ENCODE measurements at places on chromosomes 3 and 15. TPM values are rescaled to one million over a fixed set of nuclear protein-coding genes. Genes with fewer than 3 reads are reported as not detected.

The IL17RD gene
- 17.2 TPM for total RNA-seq

The LRRN1 gene
- 1.7 TPM for total RNA-seq

The CCDC13 gene
- total RNA-seq: 1.2 TPM

The SMCO1 gene
- total RNA-seq: not detected

The CFAP92 gene
- not detected for total RNA-seq

The TTLL13 gene
- not detected for total RNA-seq

All from vagina (tissue), 2 donors.